ENCODE measurements at places on chromosomes 12 and 14.

DNA sequence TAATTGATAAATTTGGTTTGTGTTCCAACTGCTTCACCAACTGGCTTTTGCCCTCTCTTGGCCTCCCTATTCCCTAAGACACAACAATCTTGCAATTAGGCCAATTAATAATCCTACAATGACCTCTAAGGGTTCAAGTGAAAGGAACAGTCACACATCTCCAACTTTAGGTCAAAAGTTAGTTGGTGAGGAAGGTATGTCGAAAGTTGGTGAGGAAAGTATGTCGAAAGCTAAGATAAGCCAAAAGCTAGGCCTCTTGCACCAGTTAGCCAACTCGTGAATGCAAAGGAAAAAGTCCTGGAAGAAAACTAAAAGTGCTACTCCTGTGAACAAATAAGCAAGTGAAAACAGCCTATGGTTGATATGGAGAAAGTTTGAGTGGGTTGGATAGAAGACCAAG lies 32.6 kb downstream of the EGLN3 start:
- DNase-seq = no peak

- DNase-seq = peak; percentile 36
Observed at GRCh38 chr14:99946652-99947489, 118.4 kb upstream of the EVL start.

GRCh38 chr12:19694627-19695026 lies 255.3 kb downstream of the AEBP2 start:
- no peak for DNase-seq

DNA sequence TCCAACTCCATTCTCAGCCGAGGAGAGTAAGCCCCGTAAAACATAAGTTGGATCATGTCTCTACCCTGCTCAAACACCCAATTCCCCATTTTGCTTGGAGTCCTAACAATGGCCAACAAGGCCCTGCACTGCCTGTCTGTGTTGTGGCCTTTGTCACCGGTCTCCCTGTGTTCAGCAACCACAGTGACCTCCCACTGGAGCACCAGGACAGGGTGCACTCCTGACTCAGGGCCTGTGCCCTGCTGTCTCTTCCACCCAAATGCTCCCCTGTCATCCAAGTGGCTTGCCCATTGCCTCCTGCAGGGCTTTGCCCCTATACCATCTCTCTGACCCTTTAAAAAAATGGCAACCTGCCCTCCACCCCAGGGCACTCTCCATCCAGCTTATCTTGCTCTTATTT lies 4.4 kb upstream of the KRT85 start:
- no peak for DNase-seq

DNA sequence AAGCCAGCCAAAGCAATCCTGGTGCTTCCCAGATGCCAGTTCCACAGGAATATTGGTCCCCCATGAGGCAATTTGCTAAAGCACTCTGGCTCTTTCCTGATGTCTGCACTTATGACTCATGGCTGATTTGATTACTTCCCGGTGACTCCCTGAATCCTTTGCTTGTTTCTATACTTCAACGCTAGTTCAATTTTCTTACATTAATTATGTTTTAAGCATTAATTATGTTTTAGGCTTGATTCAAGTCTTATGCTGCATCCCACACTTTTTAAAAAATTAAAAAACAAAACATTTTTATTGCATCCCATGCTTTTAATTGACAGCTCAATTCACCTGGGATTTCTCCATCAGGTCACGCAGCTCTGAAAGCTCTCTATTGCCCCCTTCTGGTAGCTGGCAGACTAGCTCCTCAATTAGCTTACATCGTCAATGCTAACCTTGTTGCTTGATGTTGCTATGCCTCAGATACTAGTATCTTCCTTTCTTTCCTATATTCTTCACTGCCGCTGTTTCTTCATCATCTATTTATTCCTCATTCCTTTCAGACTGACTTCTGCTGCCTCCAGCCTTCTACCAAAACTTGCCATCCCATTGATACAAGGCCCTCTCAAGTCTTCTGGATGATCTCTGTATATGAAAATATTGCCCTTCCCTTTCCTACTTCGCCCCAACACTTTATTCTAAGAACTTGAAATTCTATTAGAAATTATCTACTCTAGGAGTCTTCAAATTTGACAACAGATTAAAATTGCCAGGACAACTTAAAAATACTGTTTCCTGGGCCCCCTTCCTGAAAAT lies 32.0 kb downstream of the TSHR start:
- peak; percentile 68 for DNase-seq

DNA sequence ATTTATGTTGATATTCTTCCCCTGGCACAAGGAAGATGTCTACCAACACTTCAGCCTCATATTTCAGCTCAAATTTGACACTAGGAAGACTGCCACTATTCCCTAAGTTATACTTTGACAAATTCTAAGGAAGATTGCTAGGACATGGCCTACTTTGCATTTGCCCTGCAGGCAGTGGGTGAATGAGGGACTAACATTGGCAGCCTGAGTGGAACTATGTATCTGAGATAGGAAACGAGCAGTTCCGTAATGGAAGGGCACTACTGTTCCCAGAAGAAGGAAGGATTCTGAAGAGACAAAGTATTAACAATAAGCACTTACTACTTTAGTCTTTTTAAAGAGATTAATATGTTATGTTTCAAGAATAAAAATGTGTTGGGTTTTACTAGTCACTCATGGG lies 115.1 kb downstream of the SLC16A7 start:
- no peak for DNase-seq

DNA sequence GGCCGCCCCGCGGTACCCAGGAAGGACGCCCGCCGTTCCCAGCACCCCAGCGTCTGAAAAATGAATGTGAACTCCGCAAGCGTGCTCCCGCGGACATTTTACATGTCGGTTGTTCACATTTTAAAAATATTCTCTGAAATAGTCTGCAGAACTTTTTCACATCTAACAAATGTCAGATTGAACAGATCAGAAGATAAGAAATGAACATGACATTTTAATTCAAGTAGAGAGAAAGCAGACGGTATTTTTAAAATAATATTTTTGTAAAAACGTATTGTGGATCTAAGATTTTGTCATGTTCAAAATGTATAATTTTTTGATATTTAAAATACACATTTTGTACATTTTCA lies 101.8 kb upstream of the DIO3 start:
- no peak for DNase-seq

DNA sequence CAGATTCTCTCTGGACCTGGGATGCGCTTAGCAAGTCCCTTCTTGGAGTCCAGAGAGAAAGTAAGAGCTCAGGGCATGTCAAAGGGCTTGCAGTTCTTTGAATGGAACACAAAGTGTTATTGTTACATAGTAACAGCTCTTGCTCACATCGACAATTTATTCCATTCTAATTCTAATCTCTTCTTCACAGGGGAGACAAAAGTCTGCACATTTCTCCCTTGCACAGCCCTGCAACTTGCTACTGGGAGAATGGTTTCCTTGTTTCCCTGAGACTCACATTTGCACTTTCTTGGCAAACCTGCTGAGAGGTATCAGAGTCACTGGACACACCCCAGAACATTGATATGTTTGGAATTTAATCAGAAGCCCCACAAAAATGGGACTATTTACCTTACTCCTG lies 209.9 kb upstream of the IGF1 start:
- DNase-seq = no peak

DNA sequence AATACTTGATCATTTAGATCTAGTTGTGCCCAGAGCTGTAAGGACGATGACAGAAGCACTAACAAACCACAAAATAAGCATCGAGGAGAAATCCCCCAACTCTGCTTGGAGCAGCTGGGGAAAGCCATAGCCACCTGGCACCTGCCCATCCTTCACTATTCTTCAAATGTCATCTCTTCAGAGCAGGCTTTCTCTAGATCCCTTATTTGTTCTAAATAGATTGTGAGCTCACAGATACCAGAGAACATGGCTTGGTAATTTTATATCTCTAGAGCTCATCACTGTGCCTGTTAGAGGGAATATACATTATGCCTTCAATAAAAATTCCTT lies 50.9 kb downstream of the GRIP1 start:
- no peak for DNase-seq

- DNase-seq = no peak
Observed at GRCh38 chr14:61225344-61225743, 55.8 kb downstream of the TMEM30B start.

DNA sequence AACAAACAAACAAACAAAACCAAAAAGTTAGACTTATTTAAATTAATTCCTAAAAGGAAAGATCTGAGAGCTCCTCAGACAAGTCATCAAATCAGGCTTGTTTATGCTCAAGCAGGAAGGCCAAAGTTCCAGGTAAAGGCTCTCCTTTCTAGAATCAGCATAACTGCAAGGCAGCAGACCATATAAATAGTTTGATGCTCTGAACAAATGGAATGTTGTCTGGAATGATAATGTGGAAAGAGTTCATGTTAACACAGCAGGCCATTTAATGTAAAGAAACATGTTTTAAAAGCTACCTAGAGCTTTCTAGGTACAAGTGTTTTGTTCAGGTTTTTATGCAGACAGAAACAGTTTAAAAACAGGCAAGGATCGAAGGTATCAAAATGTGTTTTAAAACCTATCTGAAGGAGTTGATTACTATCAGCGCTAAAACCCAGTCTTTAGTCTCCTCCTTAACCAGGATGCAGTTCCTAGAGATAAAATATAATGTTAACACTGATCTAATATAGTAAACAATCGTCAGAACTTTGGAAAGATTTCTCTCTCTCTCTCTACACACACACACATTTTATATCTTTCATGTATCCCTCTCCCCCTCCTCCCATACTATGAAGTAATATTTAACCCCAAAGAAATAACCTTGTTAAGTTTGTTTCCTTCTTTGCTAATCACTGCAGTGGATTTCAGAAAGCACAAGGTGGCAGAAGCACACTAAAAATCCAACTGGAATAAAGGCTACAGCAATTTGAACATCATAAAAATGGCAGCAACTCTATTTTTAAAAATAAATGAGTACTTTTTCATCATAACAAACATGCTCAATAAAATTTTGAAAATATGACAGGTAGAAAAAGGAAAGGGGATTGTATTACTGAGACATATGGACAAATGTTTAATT lies 135.5 kb downstream of the PAWR start:
- no peak for DNase-seq

DNA sequence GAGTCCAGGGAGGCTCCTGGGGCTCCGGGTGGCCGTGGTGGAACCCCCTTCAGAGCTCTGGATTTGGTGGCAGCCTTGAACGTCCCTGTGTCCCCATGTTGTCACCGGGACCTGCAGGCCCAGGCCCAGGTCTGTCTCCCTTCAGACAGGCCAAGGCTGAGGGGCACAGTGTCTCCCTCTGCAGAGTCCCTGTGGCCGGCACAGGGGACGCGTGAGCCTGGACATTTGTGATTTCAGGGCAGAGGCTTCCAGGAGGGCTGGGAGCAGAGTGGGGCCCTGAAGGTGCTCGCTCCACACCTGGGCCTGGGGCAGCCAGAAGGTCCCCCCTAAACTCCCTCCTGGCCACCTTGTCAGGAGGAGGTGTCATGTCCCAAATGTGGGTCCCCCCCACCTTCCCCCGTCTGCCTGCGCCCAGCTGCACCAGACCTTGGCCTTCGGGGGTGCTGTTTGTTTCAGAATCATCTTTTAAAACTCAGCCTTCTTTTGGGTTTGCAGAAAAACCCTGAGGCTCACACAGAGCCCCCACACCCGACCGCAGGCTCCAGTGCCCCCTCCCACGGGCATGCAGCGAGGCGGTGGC lies 47.6 kb downstream of the KIF26A start:
- no peak for DNase-seq

DNA sequence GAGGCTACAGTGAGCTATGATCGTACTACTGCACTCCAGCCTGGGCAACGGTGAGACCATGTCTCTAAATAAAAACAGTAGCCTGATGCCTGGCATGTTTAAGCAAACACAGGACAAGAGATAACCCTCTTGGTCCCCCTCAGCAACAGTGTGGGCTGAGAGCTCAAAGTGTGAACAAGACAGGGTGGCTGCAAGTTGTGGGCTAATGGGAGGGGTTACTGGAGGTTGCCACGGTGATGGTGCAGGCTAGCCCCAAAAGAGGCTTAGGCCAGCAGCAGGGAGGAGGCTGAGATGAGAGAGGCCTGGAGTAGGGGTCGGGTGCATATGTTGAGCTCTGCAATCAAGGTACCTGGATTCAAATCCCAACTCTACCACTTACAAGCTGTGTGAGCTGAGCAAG lies 3.4 kb upstream of the LGMN start:
- no peak for DNase-seq

DNA sequence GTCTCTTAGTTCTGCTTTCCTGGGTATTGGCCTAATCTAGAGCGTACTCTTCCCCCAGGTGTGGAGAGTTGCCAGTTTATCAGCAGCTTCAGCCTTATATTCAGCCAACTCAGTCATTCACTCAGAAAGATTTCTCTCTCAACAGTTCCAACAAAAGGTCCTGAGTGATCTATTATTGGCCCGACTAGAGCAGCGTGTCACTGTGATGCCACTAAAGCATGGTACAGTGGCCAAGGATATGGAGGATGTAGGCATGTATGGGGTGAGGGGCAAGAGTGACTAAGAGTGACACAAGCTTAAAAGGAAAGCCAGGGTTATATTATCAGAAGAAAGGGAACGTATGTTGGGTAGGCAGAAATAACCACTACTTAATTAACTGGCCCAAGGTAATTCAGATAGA lies 4.8 kb downstream of the NOPCHAP1 start:
- DNase-seq = no peak

DNA sequence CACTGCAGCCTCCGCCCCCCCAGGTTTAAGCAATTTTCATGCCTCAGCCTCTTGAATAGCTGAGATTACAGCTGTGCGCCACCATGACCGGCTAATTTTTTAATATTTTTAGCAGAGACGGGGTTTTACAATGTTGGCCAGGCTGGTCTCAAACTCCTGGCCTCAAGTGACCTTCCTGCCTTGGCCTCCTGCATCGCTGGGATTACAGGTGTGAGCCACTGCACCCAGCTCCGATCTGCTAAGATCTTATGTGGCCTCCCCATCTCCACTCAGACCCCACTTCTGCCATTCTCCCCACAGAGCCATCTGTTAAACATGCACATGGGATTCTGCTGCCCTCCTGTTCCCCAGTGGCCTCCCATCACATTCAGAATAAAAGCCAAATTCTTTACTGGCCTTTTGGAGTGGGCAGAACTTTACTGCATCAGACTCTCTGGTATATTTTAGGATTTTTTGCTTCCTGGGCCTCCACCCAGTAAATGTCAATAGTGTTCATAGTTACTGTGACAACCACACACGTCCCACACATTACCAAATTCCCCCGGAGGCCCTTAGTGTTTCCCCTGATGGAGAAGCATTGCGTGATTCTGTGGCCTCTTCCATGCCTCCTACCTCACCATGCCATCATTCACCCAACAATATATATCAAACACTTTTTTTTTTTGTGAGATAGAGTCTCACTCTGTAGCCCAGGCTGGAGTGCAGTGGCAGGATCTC lies 96.3 kb downstream of the PTPN11 start:
- DNase-seq = no peak

GRCh38 chr14:93037351-93037750 lies 78.4 kb downstream of the ITPK1 start:
- DNase-seq = no peak

- no peak for DNase-seq
Observed at GRCh38 chr14:104496095-104496494, 83.5 kb upstream of the C14orf180 start.

GRCh38 chr12:32115404-32116104 lies 8.9 kb downstream of the BICD1 start:
- DNase-seq = no peak

GRCh38 chr14:102375119-102375518 lies 12.4 kb downstream of the TECPR2 start:
- DNase-seq = no peak

Measured in stimulated activated CD4-positive, alpha-beta T cell treated with anti-CD3 and anti-CD28 coated beads, Interleukin-12 subunit alpha, Interleukin-12 subunit beta, amount 100 ng/mL, for 48 hours (primary cell).